ENCODE measurements at places on chromosomes 11 and 22.

- DNase-seq: no peak
Observed at GRCh38 chr11:3203221-3204043, 15.2 kb downstream of the MRGPRG start.

GRCh38 chr11:74007691-74008372 is 1.1 kb downstream of the UCP3 start:
- no peak for DNase-seq

- DNase-seq: no peak
Observed at GRCh38 chr22:30251711-30252110, 5.2 kb upstream of the LIF start.

DNA sequence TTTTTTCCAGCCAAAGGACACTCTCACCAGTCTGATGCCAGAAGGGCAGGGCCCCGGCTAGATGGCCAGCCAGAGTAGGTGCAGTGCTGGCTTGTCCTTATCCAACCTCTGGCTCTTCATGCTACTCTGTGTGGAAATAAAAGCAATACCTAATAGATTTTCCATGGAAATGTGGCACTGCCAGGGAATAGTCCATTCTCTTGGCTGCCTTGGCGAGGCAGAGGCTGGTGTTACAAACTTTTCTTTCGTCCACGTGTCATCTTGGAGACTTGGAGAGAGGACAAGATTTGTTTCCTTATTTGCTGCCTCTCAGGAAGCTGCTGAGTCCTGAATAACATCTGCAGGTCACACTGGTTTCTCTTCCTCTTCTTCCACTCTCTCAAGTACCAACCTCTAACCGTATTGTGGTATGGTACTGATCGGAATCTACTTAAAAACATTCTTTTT is 17.2 kb upstream of the C1QTNF4 start:
- DNase-seq: no peak

GRCh38 chr11:3796346-3796745 is 1.0 kb downstream of the NUP98 start:
- DNase-seq: no peak

DNA sequence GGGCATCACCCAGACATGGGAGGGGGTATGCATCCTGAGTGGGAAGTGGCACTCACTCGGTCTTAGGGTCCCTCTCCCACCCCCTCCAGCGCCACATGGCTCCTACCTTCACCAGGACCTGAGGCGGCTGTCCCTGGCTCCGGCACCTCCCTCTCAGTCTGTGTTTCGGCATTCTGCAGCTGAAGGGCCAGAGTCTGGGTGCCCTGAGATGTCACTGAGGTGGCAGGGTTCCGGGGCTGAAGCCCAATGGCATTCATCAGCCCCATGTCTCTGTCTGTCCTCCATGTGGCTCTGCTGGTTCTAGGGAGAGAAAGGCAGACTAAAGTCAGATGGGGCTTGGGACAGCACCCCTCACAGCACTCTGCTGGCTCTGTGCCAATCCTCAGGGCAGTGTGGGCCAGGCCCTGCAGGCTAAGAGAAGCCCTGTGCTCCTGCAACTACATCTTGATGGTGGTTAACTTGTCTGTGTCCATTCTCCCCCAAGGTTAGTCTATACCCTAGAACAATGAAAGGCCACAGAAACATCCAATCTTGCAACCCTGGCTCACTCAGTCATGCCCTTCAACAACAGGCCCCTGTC is 16.9 kb upstream of the CHRM4 start:
- no peak for DNase-seq

DNA sequence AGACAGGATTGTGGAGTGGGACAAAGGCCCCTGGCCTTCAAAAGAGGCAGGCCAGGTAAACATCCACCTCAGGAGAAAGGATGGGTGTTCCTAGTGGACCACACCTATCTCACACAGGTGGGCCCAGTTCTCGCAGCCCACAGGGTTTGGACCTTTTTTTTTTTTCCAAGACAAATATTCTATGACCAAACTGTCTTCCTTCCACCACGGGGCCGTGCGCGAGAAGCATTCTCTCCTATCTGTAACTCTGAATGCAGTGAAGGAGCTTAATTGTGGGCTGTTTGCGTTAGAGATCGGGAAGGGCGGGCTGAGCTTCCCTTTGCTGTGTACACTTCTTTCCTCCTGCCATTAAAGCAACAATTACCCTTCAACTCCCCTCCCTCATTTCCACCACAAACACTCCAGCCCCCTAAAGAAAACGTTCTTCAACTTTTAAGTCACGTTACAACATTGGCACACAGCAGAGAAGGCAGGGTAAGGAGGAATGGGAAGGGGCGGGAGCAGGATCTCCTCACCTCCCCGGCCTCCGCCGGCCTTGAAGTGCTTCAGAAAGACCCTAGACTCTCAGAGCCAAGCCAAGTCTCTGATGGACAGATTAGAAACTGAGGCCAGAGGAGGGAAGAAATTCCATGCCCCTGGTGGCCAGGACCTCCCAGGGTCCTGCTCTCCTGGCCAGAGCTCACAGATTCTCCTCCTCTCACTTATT is 238.4 kb downstream of the BUD13 start:
- no peak for DNase-seq

DNA sequence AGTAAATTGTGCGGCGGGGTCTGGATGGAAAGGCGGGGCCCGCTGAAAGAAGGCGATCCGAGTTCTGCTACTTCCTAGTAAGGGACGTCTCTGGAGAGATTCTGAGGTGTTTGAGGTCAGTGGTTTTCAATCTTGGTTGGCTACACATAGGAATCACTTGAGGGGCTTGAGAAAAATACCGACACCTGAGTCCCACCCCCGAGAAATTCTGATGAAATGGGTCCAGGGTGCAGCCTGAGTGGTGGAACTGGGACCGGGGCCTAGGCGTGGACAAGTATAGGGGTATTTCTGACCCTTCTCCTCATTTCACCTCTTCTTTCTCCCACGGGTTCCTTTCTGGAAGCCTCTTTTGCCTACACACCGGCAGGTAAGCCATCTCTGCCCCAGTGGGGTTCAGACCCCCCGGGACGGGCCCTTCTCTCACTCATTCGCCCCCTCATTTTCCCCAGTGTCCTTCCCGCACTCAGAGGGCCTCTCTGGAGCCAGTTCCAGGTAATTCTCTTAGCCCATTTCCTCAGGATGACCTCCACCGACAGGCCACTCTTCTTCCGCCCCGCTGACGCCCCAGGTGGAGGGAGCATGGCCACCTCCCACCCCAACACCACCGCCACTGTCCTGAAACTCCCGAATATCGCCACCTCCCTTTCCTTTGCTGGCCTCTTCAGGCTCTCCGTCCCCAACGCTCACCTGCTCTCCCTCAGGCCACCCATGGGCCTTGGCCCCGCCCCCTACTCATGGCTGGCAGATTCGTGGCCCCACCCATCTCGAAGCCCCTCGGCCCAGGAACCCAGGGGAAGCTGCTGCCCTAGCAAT is 11.8 kb downstream of the ROBO3 start:
- DNase-seq: no peak

- no peak for DNase-seq
Observed at GRCh38 chr11:57491371-57492061, 24.0 kb downstream of the SLC43A1 start.

DNA sequence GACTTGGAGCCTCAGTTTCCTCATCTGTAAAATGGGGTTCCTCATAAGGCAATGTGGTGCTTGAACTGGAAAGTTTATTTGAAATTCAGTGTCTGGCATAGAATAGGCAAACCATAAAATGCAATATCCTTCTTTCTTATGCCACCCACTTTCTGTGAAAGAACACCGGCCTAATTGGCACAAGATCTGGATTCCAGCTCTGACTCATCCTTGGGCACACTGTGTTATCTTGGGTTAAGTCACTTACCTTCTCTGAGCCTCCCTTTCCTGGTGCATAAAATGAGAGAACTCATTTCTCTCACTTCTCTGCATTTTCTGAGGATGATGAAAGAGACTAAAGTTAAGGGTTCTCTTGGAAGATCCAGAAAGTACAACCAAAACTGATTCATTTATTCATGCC is 5.1 kb downstream of the INSC start:
- DNase-seq: no peak

DNA sequence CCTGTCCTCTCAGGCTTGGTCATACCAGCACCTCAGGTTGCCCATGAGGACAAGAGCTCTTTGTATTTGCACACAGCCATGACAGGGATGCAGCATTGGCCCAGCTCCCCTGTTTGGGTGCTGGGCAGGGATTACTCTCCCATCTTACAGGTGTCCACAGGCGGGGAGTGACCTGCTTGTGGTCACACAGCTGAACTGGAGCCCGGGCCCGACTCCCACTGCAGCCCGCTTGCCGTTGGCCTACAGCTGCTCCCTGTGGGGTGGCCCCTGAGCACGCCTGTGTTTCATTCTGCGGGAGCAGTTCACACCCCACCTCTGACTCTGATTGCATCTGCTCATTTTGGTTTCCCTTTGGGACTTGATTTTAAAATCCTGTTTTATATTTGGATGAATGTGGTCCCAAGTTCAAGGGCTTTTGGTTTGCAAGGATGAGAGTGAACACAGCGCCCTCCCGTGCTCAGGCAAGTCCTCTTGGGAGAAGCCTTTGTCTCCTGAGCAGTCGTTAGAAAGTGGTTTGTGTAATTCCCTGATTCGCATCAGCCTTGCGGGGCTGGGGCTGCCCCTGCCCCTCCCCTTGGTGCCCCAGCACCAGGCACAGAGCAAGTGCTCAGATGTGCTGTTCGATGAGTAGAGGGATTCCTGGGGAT is 9.3 kb downstream of the PICK1 start:
- no peak for DNase-seq

DNA sequence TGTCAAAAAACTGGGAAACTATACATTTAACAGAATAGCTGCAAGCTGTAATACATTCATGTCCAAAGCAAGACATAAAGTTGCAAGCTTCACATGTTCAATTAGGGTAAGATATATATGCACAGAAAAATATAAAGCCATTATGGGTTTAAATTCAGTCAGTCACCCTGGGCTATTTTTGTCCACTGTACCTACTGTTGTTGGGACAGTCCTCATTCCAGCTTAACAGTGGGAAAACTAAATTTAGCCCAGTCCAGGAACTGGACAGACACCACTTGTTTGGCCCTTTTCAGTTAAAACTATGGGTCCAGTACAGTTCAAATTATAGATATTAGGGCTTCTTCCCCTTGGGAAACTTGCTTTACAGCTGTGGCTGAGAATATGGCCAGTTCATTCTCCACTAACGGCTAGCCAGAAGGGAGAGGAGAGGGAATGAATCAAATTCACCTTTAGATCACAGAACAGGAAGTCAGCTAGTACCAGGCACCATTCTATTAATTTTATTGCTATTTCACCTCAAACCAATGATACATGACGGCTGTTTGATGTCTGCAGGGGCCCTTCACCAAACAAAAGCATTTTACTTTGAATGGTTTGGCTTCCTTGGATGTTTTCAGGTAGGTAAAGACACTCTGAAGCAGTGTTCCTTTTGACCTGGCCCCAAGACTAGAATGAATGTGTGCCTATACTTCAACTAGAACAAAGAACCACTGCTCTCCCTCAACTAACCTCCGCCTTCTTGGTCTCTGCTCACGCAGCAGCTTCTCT is 22.2 kb downstream of the ZNF280B start:
- DNase-seq: no peak

DNA sequence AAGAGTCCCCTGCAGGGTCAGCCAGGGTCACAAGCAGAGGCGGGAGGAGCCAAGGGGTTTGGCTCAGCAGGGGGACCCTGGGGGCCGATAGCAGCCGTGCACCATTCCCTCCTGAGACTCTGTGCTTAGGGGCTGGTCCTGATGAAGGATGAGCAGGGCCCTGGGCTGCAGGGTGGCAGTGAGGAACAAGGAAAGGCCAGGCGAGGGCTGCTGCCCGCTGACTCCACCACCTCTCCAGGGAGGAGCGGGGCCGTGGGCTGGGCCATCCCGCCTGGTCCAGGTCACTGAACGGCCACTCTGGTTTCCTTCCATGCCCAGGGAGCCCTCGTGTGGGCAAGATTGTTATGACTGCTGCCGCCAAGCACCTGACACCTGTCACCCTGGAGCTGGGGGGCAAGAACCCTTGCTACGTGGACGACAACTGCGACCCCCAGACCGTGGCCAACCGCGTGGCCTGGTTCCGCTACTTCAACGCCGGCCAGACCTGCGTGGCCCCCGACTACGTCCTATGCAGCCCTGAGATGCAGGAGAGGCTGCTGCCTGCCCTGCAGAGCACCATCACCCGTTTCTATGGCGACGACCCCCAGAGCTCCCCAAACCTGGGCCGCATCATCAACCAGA is 9.2 kb upstream of the NDUFS8 start:
- no peak for DNase-seq

GRCh38 chr22:36425977-36426523 is 38.3 kb upstream of the MYH9 start:
- DNase-seq: no peak

- no peak for DNase-seq
Observed at GRCh38 chr22:23119494-23120414, 22.0 kb downstream of the RSPH14 start.

DNA sequence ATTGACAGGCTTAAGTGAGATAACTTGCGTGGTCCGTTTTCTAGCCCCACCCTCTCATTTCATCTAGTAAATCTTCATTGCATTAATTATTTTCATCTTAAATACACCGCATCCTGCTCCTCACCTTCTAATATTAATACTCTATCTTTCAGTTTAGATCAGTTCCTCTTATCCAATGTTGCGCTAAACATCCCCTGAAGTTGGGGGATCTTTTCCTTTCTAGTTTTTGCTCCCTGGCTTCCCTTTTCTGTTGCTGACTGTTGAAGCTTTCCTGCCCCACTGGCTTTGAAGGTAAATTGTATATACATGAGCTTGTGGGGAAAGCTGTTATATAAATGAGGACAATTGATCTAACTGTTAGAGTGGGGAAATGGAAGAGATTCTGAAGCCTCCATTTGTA is 7.2 kb downstream of the CAT start:
- no peak for DNase-seq

DNA sequence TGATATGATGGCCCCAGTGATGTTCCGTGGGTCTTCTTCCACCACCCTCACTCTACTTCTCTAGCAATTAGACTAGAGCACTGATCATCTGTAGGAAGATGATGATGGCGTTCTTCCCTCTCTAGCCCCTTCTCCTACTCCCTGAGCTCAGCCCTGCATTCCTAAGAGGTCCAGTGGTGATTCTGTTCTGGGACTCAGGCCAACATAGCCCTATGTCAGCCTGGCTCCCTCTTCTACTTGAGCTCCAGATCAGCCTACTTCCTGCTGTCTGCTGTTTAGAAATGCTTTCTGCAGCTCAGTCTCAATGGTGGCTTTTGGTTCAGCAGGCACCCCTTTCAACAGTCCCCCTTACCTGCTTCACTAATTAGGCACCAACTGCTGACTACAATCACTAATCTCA is 86.1 kb upstream of the ZBED5 start:
- DNase-seq: no peak

DNA sequence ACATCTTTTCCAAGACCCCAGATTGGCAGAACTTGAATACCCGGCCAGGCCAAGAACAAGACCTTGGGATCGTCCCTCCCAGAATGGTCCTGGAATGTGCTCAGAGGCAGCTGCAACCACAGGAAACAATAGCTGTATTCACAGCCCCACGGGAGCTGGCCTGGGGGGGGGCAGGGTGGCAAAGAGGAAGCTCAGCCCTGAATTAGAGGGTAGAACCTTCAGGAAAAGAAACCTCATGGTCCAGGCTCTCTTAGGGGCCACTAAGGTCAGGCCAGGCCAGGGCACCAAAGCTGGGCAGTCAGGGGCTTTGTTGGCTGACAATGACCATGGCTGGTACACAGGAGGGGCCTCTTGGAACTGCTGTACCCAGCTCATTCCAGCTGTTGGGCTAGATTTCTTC is 17.3 kb downstream of the RPL27A start:
- DNase-seq: no peak
